Dermis lymphatic vessel endothelial cell (primary cell): ENCODE measurements at places on chromosomes 6 and 20. TPM values are rescaled to one million over a fixed set of nuclear protein-coding genes. Genes with fewer than 3 reads are reported as not detected.

The PNPLA1 gene
- not detected in 2 replicates for total RNA-seq

The SLC22A16 gene
- under 0.01 TPM in 1 of 2 replicates, not detected in the other for total RNA-seq

The CSNK2A1 gene
- total RNA-seq = 79.4 and 93.3 TPM in 2 replicates

The NT5E gene
- total RNA-seq = 72.6 and 114 TPM in 2 replicates

The NKX2-4 gene
- not detected in 2 replicates for total RNA-seq

The COL9A1 gene
- total RNA-seq = not detected in 2 replicates

The TAF8 gene
- 14.7 and 17.3 TPM in 2 replicates for total RNA-seq

The CDSN gene
- under 0.01 TPM in 1 of 2 replicates, not detected in the other for total RNA-seq

The SIGLEC1 gene
- total RNA-seq = not detected in 2 replicates

The ASIP gene
- not detected in 2 replicates for total RNA-seq

The TOMM6 gene
- total RNA-seq = 33.9 and 34.8 TPM in 2 replicates

The MRPL2 gene
- 11.3 and 11.5 TPM in 2 replicates for total RNA-seq

The PRDM1 gene
- 1.0 and 1.4 TPM in 2 replicates for total RNA-seq

The CLVS2 gene
- total RNA-seq = not detected in 2 replicates

The MAP1LC3A gene
- total RNA-seq = 21.9 and 28.9 TPM in 2 replicates

The PPP1R3G gene
- total RNA-seq = 0.52 and 1.7 TPM in 2 replicates

The TPD52L1 gene
- 1.1 and 1.9 TPM in 2 replicates for total RNA-seq

The SLC35A1 gene
- 30.2 and 31.3 TPM in 2 replicates for total RNA-seq

The NMBR gene
- total RNA-seq = not detected in 2 replicates

The HELZ2 gene
- total RNA-seq = 22.0 and 26.4 TPM in 2 replicates

The ARFGEF3 gene
- total RNA-seq = 1.7 and 2.5 TPM in 2 replicates
